ENCODE measurements at places on chromosomes 6 and 20. TPM values are rescaled to one million over a fixed set of nuclear protein-coding genes. Genes with fewer than 3 reads are reported as not detected.

Gene NKX2-4
- not detected for total RNA-seq

GRCh38 chr6:105675715-105676397 lies 273.0 kb upstream of the PREP start:
- H3K27me3 ChIP-seq, result no peaks in the 10 kb centered on the region
- no peak overlapping the region for H3K27ac ChIP-seq
- DNase-seq, result no peak
- H3K4me3 ChIP-seq, result no peak overlapping the region

DNA sequence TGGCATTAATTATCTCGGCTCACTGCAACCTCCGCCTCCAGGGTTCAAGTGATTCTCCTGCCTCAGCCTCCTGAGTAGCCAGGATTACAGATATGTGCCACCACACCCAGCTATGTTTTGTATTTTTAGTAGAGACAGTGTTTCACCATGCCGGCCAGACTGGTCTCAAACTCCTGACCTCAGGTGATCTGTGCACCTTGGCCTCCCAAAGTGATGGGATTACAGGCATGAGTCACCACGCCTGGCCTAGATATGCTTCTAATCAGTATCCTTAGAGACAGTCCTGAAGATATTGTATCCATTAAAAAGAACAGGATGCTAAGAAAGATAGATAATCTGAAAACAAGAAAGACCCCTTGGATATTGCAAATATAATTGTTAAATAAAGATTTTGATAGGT lies 3.1 kb upstream of the IPCEF1 start:
- DNase-seq, result no peak
- no peaks in the 10 kb centered on the region for H3K36me3 ChIP-seq
- no peaks in the 10 kb centered on the region for H3K4me1 ChIP-seq
- H3K27me3 ChIP-seq, result no peaks in the 10 kb centered on the region
- H3K27ac ChIP-seq, result no peak overlapping the region

DNA sequence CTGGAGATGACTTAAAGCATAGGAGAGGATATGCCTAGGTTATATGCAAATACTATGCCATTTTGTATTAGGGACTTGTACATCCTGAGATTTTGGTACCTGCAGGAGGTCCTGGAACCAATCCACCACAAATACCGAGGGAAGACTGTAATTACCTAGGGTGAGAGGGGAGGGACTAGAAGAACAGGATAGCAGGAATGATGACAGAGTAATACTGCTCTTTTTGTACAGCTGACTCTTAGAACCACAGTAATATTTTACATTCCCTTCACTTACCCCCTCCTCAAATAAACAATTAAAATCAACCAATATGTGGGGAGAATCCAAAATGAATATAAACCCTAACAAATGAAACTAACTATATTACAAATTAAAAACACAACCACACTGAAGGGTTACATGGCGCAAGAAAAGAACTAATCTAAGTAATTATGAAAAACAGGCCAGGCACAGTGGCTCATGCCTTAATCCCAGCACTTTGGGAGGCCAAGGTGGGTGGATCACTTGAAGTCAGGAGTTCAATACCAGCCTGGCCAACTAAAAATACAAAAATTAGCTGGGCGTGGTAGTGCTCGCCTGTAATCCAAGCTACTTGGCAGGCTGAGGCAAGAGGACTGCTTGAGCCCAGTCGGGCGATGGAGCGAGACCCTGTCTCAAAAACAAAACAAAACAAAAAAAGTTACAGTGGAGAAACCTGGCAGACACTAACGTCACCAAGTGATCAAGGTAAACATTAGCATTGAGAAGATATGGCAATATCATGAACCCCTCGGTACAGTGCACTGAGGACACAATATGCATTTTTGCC lies 37.1 kb downstream of the MAP1LC3A start:
- no peaks in the 10 kb centered on the region for H3K27me3 ChIP-seq
- H3K36me3 ChIP-seq, result no peaks in the 10 kb centered on the region
- H3K4me1 ChIP-seq, result no peaks in the 10 kb centered on the region
- no peak for DNase-seq

- H3K27ac ChIP-seq, result peak overlapping the region; percentile 23
- H3K4me1 ChIP-seq, result peaks cover 15% of the 10 kb centered on the region
- H3K27me3 ChIP-seq, result no peaks in the 10 kb centered on the region
- H3K4me3 ChIP-seq, result no peak overlapping the region
Observed at GRCh38 chr6:31657406-31658157, 1.9 kb downstream of the APOM start.

Data from breast epithelium (tissue), 4 donors.